ENCODE measurements at places on chromosomes 11 and 22. TPM values are rescaled to one million over a fixed set of nuclear protein-coding genes. Genes with fewer than 3 reads are reported as not detected.

Gene ZP1
- total RNA-seq, result 0.16 TPM

- no peak for ATAC-seq
Observed at GRCh38 chr11:80321786-80322185, 881.0 kb upstream of the TENM4 start.

GRCh38 chr11:102109896-102110760, at the start of gene YAP1:
Gene YAP1 (plus strand): TSS chr11:102110447. CDS start chr11:102110849, 402 bp downstream.
- peak; percentile 78 for ATAC-seq

DNA sequence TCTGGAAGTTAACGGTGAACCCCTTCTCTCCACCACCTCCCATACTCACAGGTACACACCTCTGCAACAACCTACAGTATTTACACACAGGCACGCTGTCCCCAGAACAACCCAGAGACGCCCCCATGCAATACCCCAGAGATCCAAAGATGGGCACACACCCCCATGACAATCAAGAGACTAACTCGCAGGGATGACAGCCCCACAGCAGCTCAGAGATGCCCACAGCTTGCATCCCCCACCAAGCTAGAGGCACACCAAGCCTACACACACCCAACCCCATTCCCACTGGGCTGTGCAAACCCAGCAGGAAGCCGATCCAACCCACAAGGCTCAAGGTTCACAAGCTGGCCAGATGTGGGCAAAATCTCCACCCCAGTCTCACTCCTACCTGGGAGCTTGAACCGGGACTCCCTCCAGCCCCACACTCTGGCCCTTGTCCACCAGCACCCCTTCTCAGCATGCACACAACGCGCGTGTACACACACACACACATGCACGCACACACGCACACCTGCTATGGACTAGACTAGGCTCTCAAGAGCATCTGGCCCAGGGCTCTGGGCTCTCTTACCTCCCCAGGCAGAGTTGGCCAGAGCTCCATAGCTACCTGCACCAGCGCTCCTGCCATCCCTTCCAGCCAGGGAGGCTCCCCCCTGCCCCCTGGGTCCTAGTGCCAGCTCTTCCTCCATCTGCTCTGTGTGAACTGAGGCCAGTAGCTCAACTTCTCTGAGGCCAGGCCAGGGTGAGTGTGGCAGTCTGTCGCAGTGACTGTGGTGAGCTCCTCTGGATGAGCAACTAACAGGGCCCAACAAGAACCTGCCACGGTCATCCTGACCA, 11.5 kb downstream of the STARD10 start:
- peak; percentile 20 for ATAC-seq

Gene C11orf65
- total RNA-seq, result 0.78 TPM

Gene C22orf31
- total RNA-seq, result not detected
